NCI-H1436 treated with DMSO at 0.1 percent for 48 hours (cell line): ENCODE measurements at places on chromosomes 3 and 15.

DNA sequence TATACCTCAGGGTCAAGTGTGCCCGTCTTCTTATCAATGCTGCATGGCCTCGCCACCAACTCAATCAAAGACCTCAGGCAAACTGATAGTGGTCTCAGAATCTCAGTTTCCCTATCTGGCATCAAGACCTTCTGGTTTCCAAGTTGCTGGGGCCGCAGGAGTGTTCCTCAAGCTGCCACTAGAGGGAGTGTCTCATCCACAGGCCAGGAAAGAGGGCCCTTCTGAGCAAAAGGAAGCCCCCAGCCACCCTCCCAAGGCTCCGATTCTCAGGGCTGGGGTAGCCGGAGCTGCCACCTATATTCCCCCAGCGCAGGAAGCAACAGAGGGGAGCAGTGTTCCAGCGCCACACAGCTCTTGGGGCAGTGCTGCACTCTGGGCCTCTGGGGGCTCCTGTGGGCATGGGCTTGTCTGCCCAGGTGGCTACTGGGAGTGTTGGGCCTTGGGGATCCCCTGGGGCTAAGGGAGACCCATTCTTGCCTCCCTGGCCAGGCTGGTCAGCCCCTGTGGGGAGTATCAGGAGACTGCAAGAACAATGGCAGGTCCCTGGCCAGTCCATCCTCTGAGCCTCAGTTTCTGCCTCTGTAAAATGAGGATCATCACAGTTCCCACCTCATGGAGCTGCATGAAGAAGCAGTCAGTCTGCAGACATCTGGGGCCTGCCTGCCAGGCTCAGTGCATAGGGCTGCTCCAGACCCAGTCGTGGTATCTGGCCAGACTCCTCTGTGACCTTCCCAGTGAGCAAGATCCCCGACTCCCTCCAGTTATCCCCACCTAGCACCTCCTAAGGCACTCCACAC is 23.4 kb upstream of the SEC13 start:
- no peak for DNase-seq

GRCh38 chr3:8501371-8502131 is at the start of gene LMCD1:
Gene LMCD1, plus strand, starts transcription at chr3:8501823. Its CDS starts 116 bp downstream, at chr3:8501939.
- peak; percentile 39 for DNase-seq

GRCh38 chr3:102662498-102662772 is 227.6 kb downstream of the ZPLD1 start:
- DNase-seq: no peak

DNA sequence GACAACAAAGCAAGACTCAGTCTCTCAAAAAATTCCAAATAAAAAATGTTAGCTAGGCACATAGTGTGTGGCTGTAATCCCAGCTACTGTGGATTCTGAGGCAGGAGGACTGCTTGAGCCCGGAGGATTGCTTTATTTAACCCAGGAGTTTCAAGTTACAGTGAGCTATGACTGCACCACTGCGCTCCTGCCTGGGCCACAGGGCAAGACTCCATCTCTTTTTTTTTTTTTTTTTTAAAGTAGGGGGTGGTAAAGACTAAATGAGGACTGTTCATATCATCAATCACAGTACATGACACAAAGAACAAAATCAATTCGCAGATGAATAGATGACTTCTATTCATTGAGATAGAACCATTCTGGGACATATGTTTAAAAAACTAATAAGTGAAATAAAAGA is 48.1 kb downstream of the ACAP2 start:
- DNase-seq: no peak

GRCh38 chr3:14563946-14564539 is 23.9 kb upstream of the GRIP2 start:
- no peak for DNase-seq

DNA sequence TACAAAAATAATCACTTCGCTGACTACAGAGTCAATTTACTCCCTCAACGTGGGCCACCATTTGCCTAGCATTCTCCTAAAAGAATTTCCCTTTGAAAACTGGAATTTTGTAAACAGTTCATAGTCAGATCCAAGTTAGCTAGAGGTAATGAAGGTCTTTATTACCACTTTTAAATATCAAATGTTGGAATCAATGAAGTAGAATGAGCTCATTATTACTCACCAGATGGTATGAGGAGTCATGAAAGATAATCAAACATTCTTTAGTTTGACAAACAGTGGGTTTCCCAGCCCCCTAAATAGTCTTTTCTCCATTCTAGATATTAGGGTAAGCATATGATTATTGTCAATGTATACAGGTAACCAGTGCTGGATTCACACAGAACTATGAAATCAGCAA is 455.7 kb upstream of the THBS1 start:
- DNase-seq: no peak

- DNase-seq: no peak
Measured at GRCh38 chr3:184724699-184725098, 12.8 kb upstream of the MAGEF1 start.

GRCh38 chr3:194890091-194890490 is 204.4 kb downstream of the FAM43A start:
- no peak for DNase-seq

- DNase-seq: no peak
Measured at GRCh38 chr3:135779590-135780235, 185.8 kb upstream of the PPP2R3A start.

DNA sequence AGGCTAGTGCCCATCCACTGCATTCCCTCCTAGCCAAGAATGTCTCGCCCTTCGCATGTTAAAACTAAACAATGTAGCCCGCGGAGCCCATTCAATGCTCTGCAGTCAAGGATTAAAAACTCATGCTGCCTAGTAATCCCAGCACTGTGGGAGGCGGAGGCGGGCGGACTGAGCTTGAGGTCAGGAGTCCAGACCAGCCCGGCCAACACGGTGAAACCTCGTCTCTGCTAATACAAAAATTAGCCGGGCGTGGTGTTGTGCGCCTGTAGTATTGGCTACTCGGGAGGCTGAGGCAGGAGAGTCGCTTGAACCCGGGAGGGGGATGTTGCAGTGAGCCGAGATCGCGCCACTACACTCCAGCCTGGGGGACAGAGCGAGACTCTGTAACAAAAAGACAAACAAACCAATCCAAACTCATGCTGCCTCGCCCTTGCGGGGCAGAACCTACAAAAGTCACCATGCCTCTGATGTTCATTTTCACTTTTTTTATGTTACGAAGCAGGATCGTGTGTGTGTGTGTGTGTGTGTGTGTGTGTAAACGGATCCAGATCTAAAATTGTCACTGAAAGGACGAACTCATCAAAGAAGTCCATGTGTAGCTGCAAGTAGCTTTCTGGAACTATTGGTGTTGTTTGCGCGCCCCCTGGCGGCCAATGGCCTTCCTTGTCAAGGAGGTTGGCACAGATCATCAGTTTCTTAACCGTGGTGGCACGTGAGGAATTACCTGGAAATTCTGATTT is 54.8 kb upstream of the SPESP1 start:
- peak; percentile 22 for DNase-seq

DNA sequence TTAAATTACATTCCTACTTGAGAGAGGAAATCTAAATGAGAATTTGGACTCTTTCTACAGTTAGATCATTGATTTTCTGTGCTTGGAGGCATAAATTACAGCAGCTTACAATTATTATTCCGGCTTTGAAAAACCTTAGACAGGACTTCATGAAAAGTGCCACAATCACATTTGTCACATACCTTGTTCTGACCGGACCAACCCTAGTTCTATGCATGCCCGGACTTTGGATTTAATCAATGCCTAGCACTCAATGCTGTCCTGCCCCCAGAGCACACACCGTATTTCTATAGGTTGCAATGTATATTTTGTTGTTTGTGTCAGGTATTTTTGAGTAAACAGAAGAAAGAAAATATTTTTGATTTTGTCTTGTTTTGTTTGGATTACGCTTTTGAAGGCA is 424.7 kb upstream of the PDZRN3 start:
- no peak for DNase-seq

DNA sequence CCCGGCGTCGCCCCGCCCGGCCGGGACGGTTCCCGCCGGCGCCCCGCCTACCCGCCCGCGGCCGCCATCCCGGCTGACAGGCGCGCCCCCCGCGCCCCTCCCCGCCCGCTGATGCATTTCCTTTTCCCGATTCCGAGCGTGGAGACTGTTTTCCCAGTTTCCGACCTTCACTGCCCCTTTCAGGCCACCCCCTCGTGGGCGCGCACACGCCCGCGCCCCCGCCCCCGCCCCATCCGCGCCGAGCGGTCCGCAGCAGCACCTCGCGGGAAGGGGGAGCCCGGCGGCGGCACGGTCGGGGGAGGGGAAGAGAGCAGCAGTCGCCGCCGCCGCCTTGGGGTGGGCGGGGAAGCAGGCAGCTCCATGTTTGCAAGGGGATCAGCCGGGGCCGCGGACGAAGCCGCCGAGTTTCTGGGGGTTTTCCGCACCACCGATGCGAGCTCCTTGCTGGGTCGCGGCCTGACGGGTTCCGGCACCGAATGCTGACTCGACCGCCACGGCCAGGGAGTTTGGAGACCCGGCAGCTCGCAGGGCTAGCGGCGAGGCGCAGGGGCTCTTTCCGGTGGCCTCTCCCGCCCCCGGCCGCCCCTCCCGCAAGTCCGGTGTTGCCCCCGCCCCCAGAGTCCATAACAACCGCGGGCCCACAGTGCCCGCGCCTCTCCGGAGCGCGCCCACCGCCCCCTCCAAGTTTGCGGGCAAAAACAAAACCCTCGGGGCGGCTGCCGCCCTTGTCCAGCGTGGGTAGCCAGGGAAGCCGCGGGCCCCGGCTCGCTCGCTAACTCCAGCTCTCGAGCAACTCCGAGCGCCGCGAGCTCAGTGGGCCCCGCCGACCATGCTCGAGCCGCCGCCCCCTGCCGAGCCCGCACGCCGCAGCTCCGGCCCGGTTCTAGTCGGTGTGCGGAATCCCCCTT is 3.2 kb upstream of the SIN3A start:
- no peak for DNase-seq

DNA sequence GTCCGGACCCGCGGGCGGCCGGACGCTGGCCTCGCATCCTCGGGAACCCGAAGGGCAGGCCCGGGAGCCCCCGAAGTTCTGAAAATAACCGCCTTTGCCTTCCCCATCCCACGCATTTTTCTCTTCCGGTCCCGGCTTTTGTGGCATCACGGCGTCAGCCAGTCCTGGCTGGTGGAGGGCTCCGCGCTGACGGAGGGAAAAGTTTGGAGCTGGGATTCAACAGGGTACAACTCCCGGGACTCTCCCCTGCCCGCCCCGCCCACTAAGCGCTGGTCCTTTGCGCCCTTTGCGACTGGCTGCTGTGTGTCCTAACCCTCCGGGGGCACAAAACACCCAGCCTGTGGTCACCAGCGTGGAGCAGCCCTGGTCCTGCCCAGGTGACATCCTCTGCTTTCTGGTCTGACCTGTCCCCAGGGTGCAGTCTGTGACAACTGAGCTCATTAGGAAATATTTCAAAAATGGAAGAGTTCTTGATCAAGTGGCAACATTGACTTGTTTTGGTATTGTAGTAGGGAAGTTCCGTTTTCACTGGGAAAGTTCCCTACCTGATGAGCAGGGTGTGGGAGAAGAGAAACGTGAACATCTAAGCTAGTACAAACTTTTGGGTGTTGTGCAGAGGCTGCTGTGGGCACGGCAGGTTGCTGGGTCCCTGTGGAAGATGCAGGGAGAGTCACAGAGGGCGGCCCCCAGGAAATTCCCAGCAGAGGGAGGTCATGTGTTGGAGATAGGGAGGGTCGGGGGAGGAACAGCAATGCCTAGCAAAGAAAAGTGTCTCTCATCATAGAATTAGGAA is 775 bp downstream of the ARNT2 start:
- DNase-seq: no peak

DNA sequence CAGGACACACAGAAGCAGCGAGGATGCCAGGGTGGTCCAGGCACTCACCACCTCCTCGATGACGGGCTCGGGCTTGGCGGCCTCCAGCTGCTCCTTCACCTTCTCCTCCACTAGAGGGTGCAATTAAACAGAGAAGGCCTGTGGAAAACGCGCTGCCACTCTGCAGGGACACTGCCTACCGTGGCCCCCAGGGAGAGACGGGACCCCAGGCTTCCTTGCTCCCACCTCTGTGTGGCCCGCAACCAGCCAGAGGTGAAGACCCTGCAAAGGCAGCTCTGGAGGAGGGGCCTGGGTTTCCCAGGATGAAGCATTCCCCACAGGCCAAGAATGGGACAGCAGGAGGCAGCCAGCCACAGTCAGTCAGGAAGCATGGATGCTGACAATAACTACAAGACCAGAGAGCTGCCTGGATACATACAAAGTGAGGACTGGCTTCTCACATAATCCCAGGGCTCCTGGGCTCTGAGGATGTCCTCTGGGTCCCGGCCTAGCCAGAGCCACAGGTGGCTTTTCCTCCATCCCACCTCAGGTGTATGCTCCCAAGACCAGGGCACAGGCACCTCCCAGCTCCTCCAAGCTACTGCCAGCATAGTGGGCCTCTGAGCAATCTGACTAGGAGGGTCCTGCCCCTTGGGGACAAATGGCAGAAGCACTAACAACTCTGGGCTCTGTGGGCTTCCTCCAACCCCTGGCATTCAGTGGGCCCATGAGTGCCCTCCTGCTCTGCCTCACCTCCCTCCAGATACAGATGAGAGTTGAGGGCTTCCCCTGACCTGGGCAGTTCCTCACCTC is 46.2 kb downstream of the PTH1R start:
- DNase-seq: no peak

DNA sequence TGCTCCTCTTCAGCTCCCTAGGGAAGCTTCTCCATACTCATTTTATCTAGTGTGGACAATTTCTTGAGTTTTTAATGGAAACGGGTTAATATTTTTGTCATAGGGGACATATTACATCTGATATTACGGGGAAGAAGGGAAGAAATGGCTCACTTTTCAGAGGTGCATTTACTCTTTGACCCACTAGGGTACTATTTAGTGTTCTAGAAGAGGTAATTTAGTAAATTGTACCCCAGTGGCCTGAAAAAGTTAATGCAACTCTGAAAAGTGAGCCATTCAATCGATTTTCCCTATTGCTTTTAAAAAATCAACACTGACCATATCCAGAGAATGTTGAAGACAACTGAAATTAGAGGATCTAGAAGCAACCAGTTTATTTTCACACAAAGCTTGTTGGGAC is 71.2 kb downstream of the MAP2K5 start:
- DNase-seq: no peak

- DNase-seq: no peak
Measured at GRCh38 chr3:102398176-102398575, 36.6 kb upstream of the ZPLD1 start.

- no peak for DNase-seq
Measured at GRCh38 chr15:39578851-39579486, 1.9 kb upstream of the THBS1 start.

GRCh38 chr3:31841515-31841914 is 139.5 kb downstream of the OSBPL10 start:
- no peak for DNase-seq

- no peak for DNase-seq
Measured at GRCh38 chr15:31078471-31078870, 23.1 kb downstream of the TRPM1 start.

DNA sequence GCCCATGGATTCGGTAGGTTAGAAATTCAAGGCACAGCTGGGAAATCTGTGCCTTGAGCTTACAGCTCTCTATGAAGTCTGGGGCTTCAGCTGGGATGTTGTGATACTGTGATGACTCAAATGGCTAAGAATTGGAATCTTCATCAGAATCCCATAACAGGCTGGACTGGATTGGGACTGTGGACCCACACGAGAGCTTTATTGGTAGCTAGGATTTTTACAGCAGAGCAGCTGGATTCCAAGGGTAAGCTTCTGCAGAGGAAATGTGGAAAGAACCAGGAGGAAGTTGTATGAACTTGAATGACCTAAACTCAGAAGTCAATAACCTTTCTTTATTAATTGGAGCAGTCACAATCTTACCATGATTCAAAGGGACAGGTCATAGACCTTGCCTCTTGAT is 1187.1 kb downstream of the ROBO1 start:
- no peak for DNase-seq

GRCh38 chr3:172680684-172681083 is 30.2 kb downstream of the NCEH1 start:
- DNase-seq: no peak
